Mucosa of gallbladder (tissue), 1 donor: ENCODE measurements at places on chromosomes 11 and 22. TPM values are rescaled to one million over a fixed set of nuclear protein-coding genes. Genes with fewer than 3 reads are reported as not detected.

ZC3H7B gene
- 80.3 TPM for total RNA-seq

BCO2 gene
- 27.2 TPM for total RNA-seq

PGA3 gene
- 0.26 TPM for total RNA-seq

ARHGEF17 gene
- total RNA-seq = 69.2 TPM

MUC5AC gene
- 18.6 TPM for total RNA-seq

OR5B21 gene
- total RNA-seq = not detected

LRRN4CL gene
- total RNA-seq = 4.3 TPM

ABCC8 gene
- total RNA-seq = 1.3 TPM

MOGAT2 gene
- total RNA-seq = 1.4 TPM
